CD4-positive, alpha-beta T cell treated with Interferon gamma for 1 hour (primary cell): ENCODE measurements at places on chromosomes 1 and 21.
A peak's percentile ranks its signal among the peaks of the same experiment; 100 is the strongest.

DNA sequence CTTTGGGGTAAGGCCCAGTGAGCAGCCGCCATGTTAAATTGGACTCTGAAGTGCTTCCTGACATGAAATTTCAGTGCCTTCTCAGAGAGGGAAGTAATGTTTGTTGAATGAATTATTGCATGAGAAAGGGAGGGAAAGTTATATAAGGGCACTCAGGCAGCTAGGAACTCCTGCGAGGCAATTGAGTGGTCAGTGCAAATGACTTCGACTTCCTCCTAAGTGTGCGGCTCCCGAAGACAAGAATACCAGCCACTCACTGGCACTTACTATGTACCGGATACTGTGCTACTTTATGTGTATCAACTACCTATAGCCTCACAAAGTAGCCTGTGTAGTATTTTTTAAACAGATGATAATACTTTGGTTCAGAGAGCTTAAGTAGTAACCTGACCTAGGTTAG, 52.5 kb downstream of the CNN3 start:
- no peak for DNase-seq

GRCh38 chr1:27664291-27664690, 7.7 kb downstream of the IFI6 start:
- DNase-seq: no peak

- DNase-seq: no peak
Observed at GRCh38 chr1:102241431-102242338, 245.0 kb upstream of the OLFM3 start.

GRCh38 chr1:96966536-96967138, 245.1 kb downstream of the PTBP2 start:
- peak; percentile 48 for DNase-seq

GRCh38 chr1:33045814-33046213, 9.1 kb upstream of the AK2 start:
- peak; percentile 56 for DNase-seq

DNA sequence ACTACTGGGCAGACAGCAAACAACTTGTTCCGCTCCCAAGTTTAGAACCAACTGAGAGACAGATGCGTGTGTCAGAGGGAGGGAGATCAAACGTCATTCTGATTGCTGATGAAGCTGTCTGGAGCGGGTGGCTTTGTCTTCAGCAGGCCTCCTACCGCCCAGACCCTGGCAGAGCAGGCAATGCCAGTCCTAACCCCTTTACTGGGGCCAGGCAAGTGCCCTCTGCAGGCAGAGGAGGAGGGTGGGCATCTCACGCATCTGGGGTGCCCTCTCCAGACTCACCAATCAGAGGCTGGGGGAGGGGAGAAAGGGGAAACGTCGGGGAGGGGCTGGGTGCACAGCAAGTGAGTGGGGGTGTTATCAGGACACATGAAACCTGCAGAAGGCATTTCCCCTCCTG, 126.6 kb downstream of the ACTL8 start:
- DNase-seq: no peak

DNA sequence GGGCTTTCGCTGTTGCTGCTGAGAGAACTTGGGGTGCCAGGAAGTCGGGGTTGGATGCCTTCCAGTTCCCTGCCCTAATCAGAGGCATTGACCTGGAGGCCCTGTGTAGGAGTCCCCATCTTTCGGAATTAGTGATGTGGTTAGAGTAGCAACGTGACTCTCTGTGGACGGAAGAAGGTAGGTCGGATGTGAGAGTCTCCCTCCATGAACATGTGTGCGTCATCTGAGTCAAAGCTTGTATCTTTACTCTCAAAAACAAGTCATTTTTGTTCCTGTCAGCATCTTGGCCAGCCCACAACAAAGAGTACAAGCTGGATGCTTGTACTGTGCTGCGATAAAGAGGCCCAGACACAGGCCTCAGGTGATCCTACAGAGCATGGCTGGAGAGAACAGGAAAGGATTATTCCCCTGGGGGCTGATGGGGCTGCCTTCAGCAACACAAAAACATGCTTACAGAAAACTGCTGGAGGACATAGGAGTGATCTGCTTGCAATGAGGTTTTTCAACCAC, 31.0 kb upstream of the IL10 start:
- DNase-seq: peak; percentile 82

DNA sequence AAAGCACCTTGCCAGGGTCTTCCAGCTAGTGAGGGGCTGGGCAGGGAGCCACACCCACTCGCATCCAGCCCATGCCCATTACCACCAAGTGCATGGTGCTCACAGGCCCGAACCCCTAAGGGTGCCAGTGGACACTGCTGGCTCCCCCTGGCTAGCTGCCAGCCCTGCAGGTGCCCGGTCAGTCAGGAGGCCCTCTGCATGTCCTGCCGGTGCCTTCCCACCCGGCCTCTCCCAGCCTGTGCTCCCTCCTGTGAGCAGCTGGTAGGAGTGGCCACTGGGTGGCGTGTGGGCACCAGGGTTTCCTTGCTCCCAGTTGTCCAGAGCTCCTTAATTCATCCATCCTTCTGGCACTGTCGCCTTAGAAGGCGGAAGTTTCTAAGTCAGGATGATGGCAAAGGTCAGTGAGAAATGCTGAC, 33.4 kb downstream of the QSOX1 start:
- no peak for DNase-seq

DNA sequence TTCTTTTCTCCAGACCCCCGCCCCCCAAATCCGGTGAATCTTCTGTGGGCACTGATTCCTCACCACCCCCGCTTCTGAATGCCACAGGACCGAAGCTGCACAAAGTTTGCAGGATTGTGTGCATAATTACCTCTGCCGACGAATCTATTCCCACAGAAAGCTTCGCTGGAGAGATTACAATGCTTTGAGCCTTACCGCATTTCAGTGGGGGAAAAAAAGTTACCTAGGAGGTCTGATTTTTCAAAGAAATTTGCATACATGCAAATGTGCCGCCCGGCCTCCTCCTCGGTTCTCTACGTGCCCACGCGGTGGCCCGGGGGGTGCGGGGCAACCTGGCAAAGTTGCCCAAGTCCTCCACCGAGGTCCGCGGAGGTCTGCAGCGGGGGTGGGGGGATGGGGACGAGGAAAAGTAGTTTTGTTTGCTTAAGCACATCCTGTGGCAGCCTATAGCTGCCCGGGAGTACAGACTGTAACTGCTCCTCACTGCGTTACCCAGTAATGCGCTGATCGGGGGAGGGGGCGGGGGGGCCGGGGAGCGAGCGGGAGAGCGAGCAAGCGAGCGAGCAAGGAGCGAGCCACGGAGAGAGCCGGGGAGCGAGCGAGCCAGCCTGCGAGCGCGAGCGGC, 563 bp upstream of the NFIA start:
- DNase-seq: peak; percentile 28

DNA sequence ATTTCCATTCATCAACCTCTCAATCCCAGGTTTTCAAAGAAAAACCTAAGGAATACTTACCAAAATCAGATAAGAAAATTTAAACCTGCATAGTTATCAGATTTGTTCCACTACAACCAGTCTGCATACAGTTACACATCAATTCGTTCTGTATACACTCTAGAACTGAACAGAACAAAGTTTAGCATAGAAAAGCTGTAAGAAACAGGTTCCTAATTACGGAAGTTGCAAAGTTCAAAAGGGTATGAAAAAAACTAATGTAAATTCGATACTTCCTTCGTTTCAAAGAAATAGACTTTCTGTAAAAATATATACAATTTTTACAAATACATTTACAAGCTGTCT, 3.1 kb downstream of the MCL1 start:
- DNase-seq: no peak

DNA sequence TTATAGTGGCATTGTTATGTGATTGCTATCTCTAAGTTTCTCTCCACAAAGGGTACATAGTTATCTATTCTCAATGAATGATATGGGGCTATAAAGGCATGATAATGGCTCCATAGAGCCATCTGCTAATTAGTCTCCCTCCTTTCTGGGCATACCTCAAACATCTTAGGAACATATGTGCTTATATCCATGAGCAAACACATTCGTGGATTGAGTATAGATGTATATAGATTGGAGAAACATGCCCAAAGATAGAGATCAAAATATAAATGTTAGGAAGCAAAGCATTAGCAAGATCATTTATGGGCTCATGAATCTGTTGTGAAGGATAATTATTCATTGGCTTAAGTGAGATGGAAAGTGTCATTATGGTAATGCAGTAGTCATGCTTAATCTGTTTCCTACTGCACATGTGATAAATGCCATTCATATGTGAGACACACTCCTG, 155.8 kb upstream of the UBE2U start:
- DNase-seq: no peak

DNA sequence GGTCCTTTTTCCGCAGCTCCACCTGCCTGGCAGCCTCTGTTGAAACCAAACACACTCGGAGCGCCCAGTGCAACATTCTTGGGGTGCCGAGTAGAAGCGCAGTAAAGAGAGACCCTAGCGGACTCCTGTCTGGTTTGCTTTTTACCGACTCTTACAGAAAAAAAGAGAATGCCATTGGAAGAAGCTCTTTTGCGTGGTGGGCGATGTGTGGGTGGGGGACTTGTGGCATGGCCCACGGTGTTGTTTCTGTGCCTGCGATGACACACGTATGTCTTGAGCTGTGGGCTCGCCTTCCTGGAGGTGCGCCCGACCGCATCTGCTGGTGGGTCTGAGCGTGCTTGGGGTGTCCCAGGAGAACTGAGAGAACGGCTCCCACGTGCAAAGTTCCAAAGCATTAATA, 7.3 kb upstream of the BARHL2 start:
- DNase-seq: no peak

GRCh38 chr1:61183471-61184039, 101.2 kb downstream of the NFIA start:
- DNase-seq: no peak

DNA sequence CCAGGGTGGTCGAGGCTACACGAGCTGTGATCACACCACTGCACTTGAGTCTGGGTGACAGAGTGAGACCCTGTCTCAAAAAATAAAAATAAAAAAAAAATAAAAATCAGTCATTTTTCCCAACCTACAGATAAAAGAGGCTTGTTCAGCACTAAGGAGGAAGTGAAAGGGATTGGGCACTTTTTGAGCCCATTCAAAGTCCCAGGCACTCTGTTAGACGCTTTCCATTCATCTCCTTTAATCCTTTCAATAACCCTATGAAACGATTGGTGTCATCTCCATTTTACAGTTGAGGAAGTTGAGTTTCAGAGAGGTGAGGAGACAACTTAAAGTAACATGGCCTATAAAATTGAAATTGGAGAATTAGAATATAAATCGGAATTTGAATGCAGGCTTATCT, 10.4 kb upstream of the AGO4 start:
- no peak for DNase-seq

- no peak for DNase-seq
Observed at GRCh38 chr21:41823906-41824305, 55.2 kb downstream of the PRDM15 start.

GRCh38 chr1:229408458-229409037, 25.3 kb downstream of the ACTA1 start:
- DNase-seq: no peak

GRCh38 chr1:82923931-82924330, 1075.0 kb downstream of the TTLL7 start:
- DNase-seq: no peak

- no peak for DNase-seq
Observed at GRCh38 chr1:66542314-66542713, 8.4 kb downstream of the SGIP1 start.

GRCh38 chr1:61184040-61184713, 101.8 kb downstream of the NFIA start:
- DNase-seq: no peak

GRCh38 chr1:243982447-243983018, 68.5 kb upstream of the ZBTB18 start:
- no peak for DNase-seq

DNA sequence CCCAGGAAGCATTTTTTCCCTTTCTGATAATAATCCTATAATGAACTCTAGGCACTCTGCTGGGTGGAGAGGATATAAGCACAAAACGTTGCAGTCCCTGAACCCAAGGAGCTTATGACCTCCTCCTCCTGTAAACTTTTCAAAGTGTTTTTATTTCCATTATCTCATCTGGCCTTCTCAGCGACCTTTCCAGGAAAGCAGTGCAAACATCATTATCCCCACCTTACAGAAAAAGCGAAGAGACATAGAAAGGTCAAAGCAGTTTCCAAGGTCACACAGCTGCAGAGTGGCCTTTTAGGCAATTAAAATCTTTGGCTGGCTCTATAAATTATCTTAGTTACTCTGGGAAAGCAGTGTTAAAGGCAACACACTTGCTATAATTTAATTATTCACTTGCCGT, 63.8 kb downstream of the OLFML3 start:
- no peak for DNase-seq

DNA sequence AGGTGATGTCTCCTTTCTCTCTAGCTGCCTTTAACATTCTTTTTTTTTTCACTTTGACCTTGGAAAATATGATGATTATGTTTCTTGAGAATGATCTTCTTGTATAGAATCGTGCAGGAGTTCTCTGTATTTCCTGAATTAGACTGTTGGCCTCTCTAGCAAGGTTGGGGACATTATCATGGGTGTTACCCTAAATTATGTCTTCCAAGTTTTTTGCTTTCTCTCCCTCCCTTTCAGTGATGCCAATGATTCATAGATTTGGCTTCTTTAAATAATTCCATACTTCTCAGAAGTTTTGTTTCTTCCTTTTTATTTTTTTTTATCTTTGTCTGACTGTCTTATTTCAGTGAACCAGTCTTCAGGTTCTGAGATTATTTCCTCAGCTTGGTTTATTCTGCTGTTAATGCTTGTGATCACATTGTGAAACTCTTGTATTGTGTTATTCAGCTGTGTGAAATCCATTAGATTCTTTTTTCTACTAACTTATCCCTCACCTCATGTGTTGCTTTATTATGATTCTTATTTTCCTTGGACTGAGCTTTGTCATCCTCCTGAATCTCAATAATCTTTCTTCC, 268.4 kb upstream of the NRIP1 start:
- no peak for DNase-seq

- no peak for DNase-seq
Observed at GRCh38 chr1:16158993-16159831, 3.3 kb upstream of the EPHA2 start.

DNA sequence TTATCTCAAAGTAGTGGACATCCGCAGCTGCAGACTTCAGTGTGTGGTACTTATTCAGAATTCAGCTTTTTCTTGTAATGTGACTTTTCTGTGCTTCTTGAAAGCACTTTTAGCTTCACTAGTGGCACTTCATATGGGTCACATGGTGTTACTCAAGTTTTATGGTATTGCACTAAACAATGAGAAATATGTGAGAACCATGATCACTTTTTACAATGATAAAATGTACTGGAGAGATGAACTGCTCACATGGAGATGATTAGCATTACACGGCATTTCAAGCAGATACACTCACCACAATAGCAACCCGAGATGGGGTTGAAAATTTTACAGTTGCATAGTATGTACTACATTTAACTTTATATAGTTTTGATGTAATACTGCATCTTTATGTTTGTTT, 40.1 kb upstream of the GPR52 start:
- DNase-seq: no peak

DNA sequence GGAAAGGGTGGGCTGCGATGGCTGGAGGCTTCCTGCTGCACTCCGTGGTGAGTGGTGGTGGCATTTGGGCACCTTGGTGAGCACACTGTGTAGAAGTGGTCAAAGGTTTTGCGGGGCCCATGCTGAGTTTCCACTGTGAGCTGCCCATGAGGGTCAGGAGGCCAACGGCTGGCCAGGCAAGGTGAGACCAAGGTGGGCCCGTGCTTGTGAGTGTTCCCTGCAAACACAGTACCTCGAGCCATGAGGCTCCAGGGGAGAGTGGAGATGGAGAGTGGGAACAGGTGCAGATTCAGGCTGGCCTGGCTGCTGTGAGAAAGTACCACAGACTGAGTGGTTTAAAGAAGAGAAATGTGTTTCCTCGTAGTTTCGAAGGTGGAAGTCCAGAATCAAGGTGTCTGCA, 40.8 kb downstream of the AJAP1 start:
- DNase-seq: no peak
